ENCODE measurements at places on chromosomes 2 and 18. TPM values are rescaled to one million over a fixed set of nuclear protein-coding genes. Genes with fewer than 3 reads are reported as not detected.
A peak's percentile ranks its signal among the peaks of the same experiment; 100 is the strongest.

SCN7A gene
- not detected for total RNA-seq

EMILIN1 gene
- total RNA-seq: 229 TPM

NPHP1 gene
- 2.0 TPM for total RNA-seq

SCG2 gene
- total RNA-seq: 0.25 TPM

NEU2 gene
- total RNA-seq: not detected

CD207 gene
- not detected for total RNA-seq

HEATR5B gene
- total RNA-seq: 17.0 TPM

LDAH gene
- 42.1 TPM for total RNA-seq

SATB2 gene
- total RNA-seq: 9.9 TPM

GRCh38 chr2:229731916-229732315, 17.6 kb upstream of the DNER start:
- H3K27ac ChIP-seq: no peak overlapping the region
- H3K36me3 ChIP-seq: no peaks in the 10 kb centered on the region
- no peaks in the 10 kb centered on the region for H3K4me1 ChIP-seq

DNA sequence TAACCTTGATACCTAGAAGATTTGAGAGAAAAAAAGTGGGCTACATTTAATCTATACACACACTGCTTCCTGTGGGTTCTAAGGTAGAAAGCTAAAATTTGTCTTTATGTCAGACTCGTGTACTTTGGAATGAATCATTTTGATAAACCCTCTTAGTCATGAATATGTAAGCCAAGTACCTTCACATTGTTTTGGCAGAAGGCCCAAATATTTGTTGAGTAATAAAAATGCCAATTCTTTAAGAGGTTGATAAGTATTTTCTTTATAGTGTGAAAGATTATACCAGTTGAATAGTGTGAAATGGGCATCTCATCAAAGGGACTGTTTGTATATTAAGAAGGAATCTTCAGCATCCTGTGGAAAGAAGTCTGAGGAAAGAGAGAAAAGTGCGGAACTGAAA, 1464.7 kb upstream of the ZEB2 start:
- DNase-seq: peak; percentile 35
- H3K4me1 ChIP-seq: no peaks in the 10 kb centered on the region
- H3K36me3 ChIP-seq: no peaks in the 10 kb centered on the region
- no peak overlapping the region for H3K27ac ChIP-seq
- no peaks in the 10 kb centered on the region for H3K27me3 ChIP-seq
- no peak overlapping the region for H3K4me3 ChIP-seq

GRCh38 chr2:232385660-232386489, 7.3 kb downstream of the ALPP start:
- H3K27ac ChIP-seq: no peak overlapping the region
- peaks cover 4% of the 10 kb centered on the region for H3K4me1 ChIP-seq

DNA sequence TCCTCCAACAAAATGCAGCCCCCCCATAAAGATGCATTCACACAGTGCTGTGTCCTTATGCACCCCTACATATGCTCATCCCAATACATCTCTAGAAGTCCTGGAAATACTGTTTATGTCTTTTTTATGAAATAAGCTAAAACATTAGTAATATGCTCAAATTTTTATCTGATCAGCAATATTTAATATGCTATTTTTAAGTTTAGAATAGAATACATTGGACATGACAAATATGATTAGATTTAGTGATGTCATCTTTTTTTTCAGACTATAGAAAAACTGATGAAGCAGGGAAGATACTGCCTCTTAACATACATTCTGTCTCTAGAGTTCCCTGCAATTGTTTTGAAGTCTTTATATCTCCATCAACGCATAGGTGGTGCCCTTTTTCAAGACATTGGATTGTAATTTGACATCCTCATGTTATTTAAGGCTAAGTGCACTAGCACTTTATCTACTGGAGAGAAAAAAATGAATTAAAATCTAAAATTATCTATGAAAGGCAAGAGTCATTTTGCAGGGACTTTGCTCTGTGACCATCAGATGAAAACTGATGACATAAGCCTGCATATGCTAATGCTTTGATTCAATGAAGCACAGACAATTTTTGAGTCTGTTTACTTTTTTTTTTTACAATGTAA, 395.3 kb downstream of the LPIN1 start:
- H3K27ac ChIP-seq: no peak overlapping the region
- no peaks in the 10 kb centered on the region for H3K4me1 ChIP-seq
- DNase-seq: no peak
- H3K27me3 ChIP-seq: peaks cover 10% of the 10 kb centered on the region
- no peaks in the 10 kb centered on the region for H3K36me3 ChIP-seq
- H3K4me3 ChIP-seq: no peak overlapping the region

DNA sequence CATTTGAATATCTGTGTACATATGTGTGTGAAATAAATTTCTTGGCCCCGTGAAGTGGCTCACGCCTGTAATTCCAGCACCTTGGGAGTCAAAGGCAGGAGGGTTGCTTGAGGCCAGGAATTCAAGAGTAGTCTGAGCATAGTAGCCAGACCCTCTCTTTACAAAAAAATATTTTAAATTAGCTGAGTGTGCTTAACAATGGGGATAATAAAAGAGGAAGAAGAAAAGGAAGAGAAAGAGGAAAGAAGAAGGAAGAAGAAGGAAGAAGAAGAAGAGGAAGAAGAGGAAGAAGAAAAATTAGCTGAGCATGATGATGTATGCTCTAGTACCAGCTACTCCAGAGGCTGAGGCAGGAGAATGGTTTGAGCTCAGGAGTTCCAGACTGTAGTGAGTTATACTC, 52.1 kb upstream of the XPO1 start:
- no peak overlapping the region for H3K27ac ChIP-seq
- H3K36me3 ChIP-seq: no peaks in the 10 kb centered on the region
- H3K27me3 ChIP-seq: no peaks in the 10 kb centered on the region
- DNase-seq: no peak
- no peak overlapping the region for H3K4me3 ChIP-seq
- no peaks in the 10 kb centered on the region for H3K4me1 ChIP-seq

DNA sequence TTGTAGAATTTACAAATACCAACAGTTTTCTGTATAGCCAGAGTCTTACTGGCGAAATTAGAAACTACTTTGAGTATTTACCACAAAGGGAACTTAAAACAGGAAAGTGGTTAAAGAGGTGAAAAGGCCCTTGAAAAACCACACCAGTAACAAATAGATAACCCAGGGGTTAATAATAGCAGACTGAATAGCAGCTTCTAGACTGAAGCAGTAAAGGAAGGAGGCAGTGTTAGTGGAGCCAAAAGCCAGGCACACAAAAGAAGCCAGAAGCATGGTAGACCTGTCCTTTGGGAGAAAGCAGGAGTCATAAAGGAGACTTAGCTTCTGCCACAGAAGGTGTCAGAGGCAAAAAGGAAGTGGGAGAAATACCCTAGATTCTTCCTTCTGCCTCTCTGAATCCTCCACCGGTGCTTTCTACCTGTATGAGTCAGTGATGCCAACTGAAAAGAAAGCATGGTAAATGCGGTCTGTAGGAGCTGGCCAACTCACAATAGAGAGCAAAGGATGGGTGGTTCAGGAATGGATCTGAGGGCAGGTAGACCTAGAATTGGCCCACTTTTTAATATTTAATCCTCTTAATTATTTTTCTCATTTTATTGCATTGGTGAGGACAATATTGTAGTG, 97.3 kb downstream of the ARL6IP6 start:
- DNase-seq: no peak
- no peak overlapping the region for H3K27ac ChIP-seq
- H3K36me3 ChIP-seq: no peaks in the 10 kb centered on the region
- H3K4me3 ChIP-seq: no peak overlapping the region
- H3K4me1 ChIP-seq: no peaks in the 10 kb centered on the region

DNA sequence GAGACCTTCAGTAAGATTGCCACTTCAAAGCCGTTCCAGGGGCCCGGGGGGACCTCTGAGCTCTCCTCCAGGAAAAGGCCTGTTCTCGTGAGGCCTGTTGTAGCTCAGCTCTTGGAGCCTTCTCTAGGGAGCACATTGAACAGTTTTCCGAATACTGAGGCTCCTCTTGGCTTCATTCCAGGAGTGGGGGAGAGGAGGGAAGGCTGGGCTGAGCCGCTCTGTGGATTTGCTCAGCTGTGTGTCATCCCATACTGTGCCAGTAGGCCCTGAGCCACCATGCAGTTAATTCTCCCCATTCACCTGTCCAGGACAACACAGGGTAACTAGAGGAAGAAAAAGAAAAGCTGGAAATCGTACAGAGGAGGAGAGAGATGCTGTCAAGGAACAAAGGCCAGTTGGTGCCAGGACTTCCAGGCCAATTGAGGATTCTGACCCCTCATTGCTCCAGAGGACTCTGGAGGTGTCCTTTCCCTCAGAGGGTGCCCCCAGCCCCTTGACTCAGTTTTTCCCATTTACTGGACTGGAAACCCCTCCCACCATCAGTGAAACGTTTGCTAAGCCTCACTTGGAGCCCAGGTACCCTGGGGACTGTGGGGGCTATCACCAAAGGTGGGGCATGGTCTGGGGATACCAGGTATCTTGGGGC, 41.4 kb downstream of the HS1BP3 start:
- H3K27ac ChIP-seq: no peak overlapping the region
- DNase-seq: peak; percentile 58

GRCh38 chr18:37869051-37869450, 303.5 kb upstream of the CELF4 start:
- H3K27ac ChIP-seq: no peak overlapping the region
- H3K4me1 ChIP-seq: no peaks in the 10 kb centered on the region
- no peaks in the 10 kb centered on the region for H3K36me3 ChIP-seq
- no peak for DNase-seq
- no peak overlapping the region for H3K4me3 ChIP-seq

- peak overlapping the region; percentile 66 for H3K27ac ChIP-seq
- peak overlapping the region; percentile 92 for H3K4me3 ChIP-seq
- H3K4me1 ChIP-seq: peaks cover 35% of the 10 kb centered on the region
- H3K27me3 ChIP-seq: no peaks in the 10 kb centered on the region
- DNase-seq: peak; percentile 60
These were observed 1.2 kb downstream of the ASAP2 start for GRCh38 chr2:9207641-9208311.

- H3K4me3 ChIP-seq: no peak overlapping the region
- H3K36me3 ChIP-seq: no peaks in the 10 kb centered on the region
- peaks cover 7% of the 10 kb centered on the region for H3K4me1 ChIP-seq
- peak; percentile 65 for DNase-seq
- H3K27me3 ChIP-seq: 0 out of 2 replicates have a peak, but pooled peaks cover 12% of the 10 kb centered on the region
These were observed 135.7 kb downstream of the EVA1A start for GRCh38 chr2:75424936-75425619.

- peaks cover 28% of the 10 kb centered on the region for H3K36me3 ChIP-seq
- H3K4me3 ChIP-seq: no peak overlapping the region
- peaks cover 6% of the 10 kb centered on the region for H3K4me1 ChIP-seq
- peak; percentile 68 for DNase-seq
These were observed 29.6 kb upstream of the ENOSF1 start for GRCh38 chr18:741931-742512.

GRCh38 chr18:6207941-6208340, 206.8 kb downstream of the L3MBTL4 start:
- no peaks in the 10 kb centered on the region for H3K36me3 ChIP-seq
- no peak overlapping the region for H3K27ac ChIP-seq
- peaks cover 8% of the 10 kb centered on the region for H3K4me1 ChIP-seq
- H3K27me3 ChIP-seq: no peaks in the 10 kb centered on the region
- DNase-seq: no peak

GRCh38 chr2:73185965-73186364, 16.4 kb upstream of the NOTO start:
- H3K4me3 ChIP-seq: no peak overlapping the region
- H3K4me1 ChIP-seq: no peaks in the 10 kb centered on the region
- DNase-seq: no peak
- H3K36me3 ChIP-seq: no peaks in the 10 kb centered on the region

DNA sequence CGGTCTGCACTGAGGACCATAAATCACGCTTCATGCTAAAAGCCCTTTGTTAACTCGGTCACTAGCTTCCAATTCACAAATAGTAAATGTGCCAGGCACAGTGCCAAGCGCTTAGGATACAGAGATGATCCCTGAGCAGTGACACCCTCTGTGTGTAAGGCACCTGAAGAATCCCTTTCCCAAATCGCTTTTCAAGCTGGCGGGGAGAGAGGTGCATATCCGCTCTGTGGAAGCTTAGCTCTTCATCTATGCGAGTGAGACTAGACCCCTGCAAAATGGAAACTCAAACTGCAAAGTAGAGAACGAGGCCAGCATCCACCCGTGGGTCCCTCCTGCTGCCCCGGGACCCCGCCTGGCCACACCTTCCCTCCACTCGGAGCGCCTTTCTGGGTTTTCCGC, 2.4 kb downstream of the PIEZO2 start:
- H3K4me1 ChIP-seq: no peaks in the 10 kb centered on the region
- peaks cover 49% of the 10 kb centered on the region for H3K27me3 ChIP-seq
- H3K27ac ChIP-seq: no peak overlapping the region
- H3K36me3 ChIP-seq: no peaks in the 10 kb centered on the region
- DNase-seq: no peak

DNA sequence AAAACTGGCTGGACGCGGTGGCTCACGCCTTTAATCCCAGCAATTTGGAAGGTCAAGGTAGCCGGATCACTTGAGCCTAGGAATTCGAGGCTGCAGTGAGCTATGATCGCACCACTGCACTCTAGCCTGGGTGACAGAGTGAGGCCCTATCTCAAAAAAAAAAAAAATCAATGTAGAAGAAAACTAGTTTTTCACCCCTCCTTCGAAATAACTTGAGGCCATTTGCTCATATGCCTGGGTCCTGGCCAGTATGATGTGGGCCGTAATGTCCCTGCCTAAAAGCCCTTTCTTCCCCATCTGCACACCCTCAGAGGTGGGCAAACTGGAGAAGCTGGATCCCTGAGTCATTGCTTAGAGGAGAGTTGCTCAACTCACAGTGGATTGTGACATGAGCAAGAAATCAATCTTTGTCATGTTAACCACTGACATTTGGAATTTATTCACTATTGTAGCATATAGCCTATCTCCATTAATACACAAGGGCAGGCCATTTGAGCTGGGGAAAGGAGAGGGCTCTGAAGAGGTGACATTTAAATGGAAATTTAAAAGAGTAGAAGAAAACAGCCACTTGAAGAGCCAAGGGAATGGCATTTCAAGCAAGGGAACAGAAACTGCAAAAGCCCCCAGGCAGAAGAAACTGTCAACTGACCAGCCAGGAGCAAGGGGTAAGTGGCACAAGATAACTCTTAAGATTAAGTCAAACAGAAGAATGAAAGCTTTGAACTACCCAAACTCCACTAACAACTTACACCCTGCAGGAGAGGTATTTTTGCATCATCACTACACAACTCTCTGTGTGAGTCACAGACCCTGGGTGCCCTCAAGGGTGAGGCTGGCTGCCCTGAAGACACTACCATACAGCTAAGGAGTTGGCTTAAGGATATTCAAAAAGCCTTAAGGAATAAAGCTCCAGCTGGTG, 7.6 kb upstream of the METTL21A start:
- no peaks in the 10 kb centered on the region for H3K36me3 ChIP-seq
- H3K27ac ChIP-seq: peak overlapping the region; percentile 18
- no peak overlapping the region for H3K4me3 ChIP-seq
- no peaks in the 10 kb centered on the region for H3K27me3 ChIP-seq
- peaks cover 13% of the 10 kb centered on the region for H3K4me1 ChIP-seq
- peak; percentile 81 for DNase-seq

- DNase-seq: peak; percentile 64
- no peak overlapping the region for H3K4me3 ChIP-seq
- no peaks in the 10 kb centered on the region for H3K27me3 ChIP-seq
These were observed 695.6 kb downstream of the TSN start for GRCh38 chr2:122451040-122451439.

- H3K27ac ChIP-seq: no peak overlapping the region
- no peaks in the 10 kb centered on the region for H3K27me3 ChIP-seq
- no peaks in the 10 kb centered on the region for H3K36me3 ChIP-seq
- H3K4me1 ChIP-seq: no peaks in the 10 kb centered on the region
- H3K4me3 ChIP-seq: no peak overlapping the region
These were observed 62.9 kb downstream of the MSTN start for GRCh38 chr2:189999661-190000060.

- no peaks in the 10 kb centered on the region for H3K36me3 ChIP-seq
- no peak overlapping the region for H3K4me3 ChIP-seq
- H3K27me3 ChIP-seq: no peaks in the 10 kb centered on the region
These were observed 52.2 kb upstream of the ABCA12 start for GRCh38 chr2:215190588-215190987.

All from GM23248 (cell line).